ENCODE measurements at places on chromosomes 5 and 9.
A peak's percentile ranks its signal among the peaks of the same experiment; 100 is the strongest.

- DNase-seq: no peak
Measured at GRCh38 chr9:4415281-4415680, 75.0 kb upstream of the SLC1A1 start.

DNA sequence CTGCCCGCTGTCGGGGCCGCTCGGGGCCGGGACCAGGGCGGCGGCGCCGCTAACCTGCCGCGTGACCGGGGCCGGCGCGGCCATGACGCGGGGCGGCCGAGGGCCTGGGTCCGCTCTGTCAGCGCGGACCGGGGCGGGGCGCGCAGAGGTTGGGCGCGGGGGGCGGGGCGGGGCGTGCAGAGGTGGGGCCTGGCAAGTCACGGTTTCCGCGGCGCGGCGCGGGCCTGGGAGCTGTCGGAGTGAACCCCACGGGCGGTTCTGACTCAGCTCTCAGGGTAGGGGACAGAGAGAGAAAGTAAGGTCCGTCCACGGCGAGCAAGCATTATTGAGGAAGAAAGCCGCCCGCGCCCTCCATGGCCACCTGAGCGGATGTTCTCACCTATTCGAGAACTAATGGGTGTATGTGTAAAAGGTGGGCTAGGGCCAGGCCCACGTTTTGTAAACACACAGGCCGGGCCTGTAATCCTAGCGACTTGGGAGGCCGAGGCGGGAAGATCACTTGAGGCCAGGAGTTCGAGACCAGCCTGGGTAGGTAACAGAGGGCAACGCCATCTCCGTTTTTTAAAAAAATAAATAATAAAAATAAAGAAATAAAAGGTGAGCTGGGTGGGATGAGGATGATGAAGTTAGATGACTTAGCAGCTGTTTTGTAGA is at the start of gene PRXL2C:
Gene PRXL2C (minus strand): TSS at position 120 of the 654 bp plus-strand sequence. CDS start 36 bp downstream, at position 84.
- peak; percentile 34 for DNase-seq

GRCh38 chr5:105392710-105393149 is 1830.1 kb upstream of the NUDT12 start:
- DNase-seq: no peak

GRCh38 chr5:93612855-93613243 is 29.8 kb downstream of the NR2F1 start:
- DNase-seq: no peak

GRCh38 chr5:170731052-170731451 is 52.5 kb upstream of the GABRP start:
- DNase-seq: no peak

- DNase-seq: no peak
Measured at GRCh38 chr5:71874521-71874920, 155.4 kb downstream of the CARTPT start.

DNA sequence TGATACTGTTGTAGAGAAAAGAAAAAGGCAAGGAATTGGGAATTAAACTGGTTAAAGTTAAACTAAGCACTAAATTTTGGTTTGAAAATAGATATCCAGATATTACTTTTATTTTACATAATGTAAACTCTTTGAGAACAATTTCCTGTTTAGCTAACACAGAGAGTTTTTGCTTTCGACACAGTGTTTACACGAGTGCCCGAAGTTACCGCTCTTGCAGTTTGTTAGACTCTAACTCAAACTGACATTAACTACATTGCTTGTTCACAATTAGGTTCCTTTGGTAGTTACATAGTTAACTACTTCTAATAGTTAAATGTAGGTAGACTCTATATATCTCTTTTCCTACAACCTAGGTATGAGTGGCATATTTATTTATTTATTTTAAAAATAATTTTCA is 117.1 kb upstream of the CHD1 start:
- DNase-seq: no peak

DNA sequence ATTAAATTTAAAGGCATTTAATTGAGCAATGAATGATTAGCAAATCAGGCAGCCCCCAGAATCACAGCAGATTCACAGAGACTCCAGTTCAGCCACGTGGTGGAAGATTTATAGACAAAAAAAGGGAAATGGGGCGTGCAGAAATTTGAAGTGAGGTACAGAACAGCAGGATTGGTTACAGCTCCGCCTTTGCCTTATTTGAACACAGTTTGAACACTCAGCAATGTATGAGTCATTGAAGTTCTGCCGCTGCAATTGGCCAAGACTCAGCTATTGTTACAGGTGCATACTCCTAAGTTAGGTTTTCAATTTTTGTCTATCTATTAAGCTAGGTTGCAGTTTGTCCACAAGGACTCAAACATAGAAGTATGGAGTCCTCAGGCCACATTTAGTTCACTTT is 157.7 kb upstream of the SLC12A2 start:
- DNase-seq: no peak
